A549 treated with dexamethasone at 1 μM for 4 hours (cell line): ENCODE measurements at places on chromosomes 3 and 15. TPM values are rescaled to one million over a fixed set of nuclear protein-coding genes. Genes with fewer than 3 reads are reported as not detected.

The TMF1 gene
- total RNA-seq = 11.3 to 17.4 TPM (median 14.9 TPM) in 5 replicates

The UQCC5 gene
- total RNA-seq = 47.1 to 85.1 TPM (median 48.4 TPM) in 5 replicates

The GNAT1 gene
- total RNA-seq = 0.03 to 0.48 TPM (median 0.21 TPM) in 4 of 5 replicates, not detected in the other

The IL20RB gene
- 0.87 to 1.6 TPM (median 0.97 TPM) in 5 replicates for total RNA-seq

The ITGA11 gene
- 2.8 to 8.3 TPM (median 5.2 TPM) in 5 replicates for total RNA-seq

The GCNT3 gene
- total RNA-seq = 111 to 128 TPM (median 119 TPM) in 5 replicates

The ACAA1 gene
- 39.9 to 49.3 TPM (median 46.2 TPM) in 5 replicates for total RNA-seq

The MED12L gene
- total RNA-seq = 0.23 to 0.90 TPM (median 0.41 TPM) in 5 replicates

The ZNF502 gene
- 1.6 to 2.2 TPM (median 1.6 TPM) in 5 replicates for total RNA-seq

The THRB gene
- total RNA-seq = 1.3 to 2.5 TPM (median 1.6 TPM) in 5 replicates

The RTP4 gene
- not detected in 5 replicates for total RNA-seq

The CPNE9 gene
- total RNA-seq = 0.05 to 0.25 TPM (median 0.14 TPM) in 4 of 5 replicates, not detected in the other
